CD4-positive, alpha-beta memory T cell (primary cell): ENCODE measurements at places on chromosomes 5 and 9. TPM values are rescaled to one million over a fixed set of nuclear protein-coding genes. Genes with fewer than 3 reads are reported as not detected.

GRCh38 chr5:150082374-150082773 lies 4.0 kb downstream of the CSF1R start:
- no peak for DNase-seq

Gene PCDHA12
- not detected for total RNA-seq

Gene EQTN
- not detected for total RNA-seq

DNA sequence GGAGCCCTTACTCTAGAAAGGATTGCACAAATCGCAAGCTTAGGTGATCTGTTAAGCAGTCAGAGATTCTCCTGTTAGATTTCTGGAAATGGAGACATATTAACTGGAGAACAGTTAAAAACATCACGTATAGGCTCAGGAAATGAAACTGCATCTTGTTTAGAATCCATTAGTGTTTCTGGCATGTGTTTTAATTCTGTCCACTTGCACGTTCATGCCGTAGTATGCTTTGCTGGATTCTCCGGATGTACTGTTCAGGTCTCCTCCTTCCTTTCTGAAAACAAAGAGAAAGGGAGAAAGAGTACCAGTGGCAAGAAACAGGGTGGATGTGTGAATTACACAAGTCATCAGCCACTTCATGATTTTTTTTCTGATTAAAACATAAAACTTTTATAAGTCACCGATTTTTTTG lies 2.5 kb upstream of the RGMB start:
- peak; percentile 36 for DNase-seq

- DNase-seq: no peak
Measured at GRCh38 chr9:2771087-2771486, 53.8 kb downstream of the KCNV2 start.

DNA sequence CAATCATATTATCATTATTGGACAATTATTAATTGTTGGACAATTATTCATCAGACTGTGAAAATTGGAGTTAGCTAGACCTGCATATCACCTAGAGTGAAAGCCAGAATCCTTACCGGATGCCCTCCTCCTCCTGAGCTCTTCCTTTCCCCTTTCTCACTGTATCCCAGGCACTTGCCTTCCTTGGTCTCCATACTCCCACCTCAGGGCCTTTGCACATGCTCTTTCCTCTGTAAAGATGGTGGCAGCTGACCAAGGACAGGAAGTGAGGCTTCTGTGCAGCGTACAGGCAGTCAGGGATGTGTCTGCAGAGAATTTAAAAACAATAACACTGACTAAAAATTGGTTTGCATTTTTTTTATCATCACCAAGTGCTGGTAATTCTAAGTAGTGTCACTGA lies 15.5 kb upstream of the FAM193B start:
- DNase-seq: no peak

Gene HCN1
- total RNA-seq: not detected

GRCh38 chr5:80867233-80867632 lies 92.9 kb upstream of the RASGRF2 start:
- DNase-seq: no peak

- DNase-seq: peak; percentile 49
Measured at GRCh38 chr9:131270171-131271015, 5.9 kb downstream of the FAM78A start.

Gene CCL19
- total RNA-seq: not detected

DNA sequence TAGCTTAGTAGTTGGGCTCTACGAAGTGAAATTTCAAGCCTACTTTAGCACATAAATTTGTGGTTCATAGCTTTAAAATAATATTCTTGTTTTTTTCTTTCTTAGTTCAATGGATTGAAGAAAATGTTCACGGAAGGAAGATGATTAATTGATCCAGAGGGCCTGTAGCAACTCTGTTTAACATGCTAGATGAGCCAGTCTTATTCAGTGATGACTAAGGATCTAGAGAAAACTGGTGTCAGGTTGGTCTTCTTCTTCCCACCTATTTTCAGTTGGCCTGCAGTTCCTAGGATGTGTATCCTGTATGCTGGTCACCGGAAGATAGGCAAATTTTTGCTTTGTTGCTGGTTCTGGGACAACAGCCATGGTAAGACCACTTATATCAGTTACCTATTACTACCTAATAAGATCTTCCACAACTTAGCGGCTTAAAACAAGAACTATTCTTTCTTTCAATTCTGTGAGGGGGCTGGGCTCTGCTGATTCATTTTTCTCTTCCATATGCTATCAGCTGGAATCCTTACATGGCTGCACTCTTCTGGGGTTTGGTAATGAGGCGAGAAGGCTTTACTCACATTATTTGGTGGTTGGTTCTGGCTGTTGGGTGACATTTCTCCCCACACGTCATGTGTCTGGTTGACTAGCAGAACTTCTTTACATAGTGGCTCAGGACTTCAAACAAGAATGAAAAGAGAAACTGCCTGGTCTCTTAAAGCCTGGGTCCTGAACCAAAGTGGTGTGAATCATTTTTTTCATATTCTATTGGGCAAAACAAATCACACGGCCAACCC lies 182.7 kb upstream of the ACTBL2 start:
- DNase-seq: no peak

DNA sequence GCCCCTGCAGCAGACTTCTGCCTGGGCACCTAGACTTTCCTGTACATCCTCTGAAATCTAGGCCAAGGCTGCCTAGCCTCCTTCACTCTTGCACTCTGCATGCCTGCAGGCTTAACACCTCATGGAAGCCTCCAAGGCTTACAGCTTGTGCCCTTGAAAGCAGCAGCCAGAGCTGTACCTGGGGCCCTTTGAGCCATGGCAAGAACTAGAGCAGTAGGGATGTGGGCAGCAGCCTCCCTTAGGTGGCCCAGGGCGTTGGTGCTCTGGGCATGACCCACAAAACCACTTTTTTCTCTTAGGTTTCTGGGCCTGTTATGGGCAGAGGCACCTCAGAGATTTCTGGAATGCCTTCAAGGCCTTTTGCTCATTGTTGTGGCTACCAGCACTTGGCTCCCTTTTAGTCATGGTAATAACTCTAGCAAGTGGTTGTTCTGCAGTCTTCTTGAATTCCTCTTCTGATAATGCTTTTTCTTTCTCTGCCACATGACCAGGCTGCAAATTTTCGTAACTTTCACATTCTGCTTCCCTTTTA lies 606.2 kb downstream of the TLE4 start:
- DNase-seq: no peak

Gene GALT
- 251 TPM for total RNA-seq

Gene INSYN2B
- not detected for total RNA-seq

Gene SOHLH1
- total RNA-seq: not detected

- DNase-seq: no peak
Measured at GRCh38 chr5:116032094-116032517, at the start of gene ARL14EPL. Gene ARL14EPL (plus strand): TSS chr5:116032472. CDS start chr5:116051466, 18,994 bp downstream.

DNA sequence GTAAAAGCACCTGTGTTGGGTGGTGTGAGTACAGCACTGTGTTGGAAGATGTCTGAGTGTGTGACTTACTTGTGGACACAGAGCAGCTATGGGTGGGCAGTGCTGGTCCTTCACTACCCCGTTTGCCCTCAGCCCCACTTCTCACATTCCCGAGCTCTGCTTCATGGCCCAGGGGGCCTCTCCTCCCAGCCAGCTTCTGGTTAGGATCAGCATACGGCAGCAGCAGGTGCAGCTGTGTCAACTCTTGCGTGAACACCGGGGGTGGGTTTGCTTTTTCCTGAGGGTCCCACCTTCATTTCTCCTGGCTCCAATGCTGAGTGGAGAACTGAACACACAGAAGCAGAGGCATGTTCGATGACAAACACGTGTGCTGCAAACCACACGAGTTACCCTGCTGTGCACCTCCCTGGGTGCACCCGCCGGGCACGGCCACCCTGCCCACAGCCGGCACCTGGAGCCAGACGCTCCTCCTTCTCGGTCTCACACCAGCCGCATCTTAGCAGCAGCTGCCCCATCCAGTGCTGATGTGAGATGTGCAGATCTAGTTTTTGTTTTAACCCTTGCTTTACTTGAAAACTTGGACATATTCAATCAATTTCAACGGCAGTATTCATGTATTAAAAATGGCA lies 14.9 kb upstream of the SLC6A3 start:
- DNase-seq: no peak

DNA sequence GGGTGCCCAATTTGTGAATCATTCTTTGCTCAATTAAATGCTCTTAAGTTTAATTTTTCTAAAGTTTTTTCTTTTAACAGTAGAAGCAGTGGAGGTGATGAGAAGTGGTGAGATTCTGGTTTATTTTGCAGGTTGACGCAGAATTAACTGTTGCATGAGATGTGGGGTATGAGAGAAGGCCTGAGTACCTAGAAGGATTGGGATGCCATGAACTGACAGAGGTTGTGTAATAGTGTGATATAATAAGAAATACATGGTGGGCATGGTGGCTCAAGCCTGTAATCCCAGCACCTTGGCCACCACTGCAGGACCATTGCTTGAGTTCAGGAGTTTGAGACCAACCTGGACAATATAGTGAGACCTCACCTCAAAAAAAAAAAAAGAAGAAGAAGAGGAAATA lies 8.4 kb upstream of the SH3TC2 start:
- DNase-seq: no peak

Gene MOB3B
- total RNA-seq: 0.53 TPM

DNA sequence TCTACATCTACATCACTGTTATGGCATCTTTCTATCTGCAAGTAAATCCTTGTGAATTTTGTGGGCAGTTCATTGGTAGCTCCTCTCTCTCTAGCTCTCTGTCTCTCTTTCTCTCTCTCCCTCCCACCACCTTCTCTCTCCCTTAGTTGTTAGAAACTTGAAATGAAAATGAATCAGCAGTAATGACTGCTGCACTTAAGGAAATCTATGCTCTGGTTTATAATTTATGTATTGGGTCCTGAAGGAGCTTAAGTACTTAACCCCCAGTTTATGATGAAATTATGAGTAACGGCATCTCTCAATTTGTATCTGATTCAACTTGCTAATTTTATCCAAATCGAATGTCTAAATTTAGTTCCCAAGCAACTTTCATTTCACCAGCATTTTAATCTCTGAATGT lies 52.0 kb upstream of the PTGER4 start:
- no peak for DNase-seq

DNA sequence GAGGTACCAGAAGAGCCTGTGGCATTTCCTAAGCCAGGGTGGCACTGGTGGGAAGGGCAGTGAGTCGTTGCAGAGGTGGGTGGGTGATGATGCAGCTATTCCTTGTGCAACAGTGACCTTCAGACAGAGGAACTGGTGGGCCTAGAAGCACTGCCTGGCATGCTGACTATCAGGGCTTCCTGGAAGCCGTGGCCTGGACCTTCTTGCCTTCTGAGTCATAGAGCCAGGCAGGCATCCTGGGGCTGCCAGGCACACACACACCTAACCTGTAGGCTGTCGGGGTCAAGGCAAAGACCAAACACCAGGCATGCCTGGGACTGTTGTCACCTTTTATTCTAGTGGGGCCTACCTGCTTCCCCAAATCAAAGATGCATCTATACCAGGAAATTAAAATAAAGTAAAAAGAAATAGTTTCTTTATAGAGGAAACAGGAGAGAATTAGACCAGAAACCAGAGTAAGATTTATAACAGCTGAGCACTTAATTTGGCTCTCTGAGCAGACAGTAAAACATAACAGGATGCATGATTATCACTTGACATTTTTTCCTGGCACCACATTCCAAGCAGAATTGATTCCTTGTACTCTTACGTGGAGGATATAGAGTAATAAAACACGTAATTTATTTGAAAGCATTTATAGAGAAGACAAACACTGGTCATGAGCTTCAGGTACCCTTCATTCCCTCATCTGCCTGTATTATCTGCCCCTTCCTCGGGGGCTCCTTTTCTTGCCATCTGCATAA lies 25.1 kb downstream of the NANS start:
- no peak for DNase-seq

Gene DIPK1B
- total RNA-seq: not detected

DNA sequence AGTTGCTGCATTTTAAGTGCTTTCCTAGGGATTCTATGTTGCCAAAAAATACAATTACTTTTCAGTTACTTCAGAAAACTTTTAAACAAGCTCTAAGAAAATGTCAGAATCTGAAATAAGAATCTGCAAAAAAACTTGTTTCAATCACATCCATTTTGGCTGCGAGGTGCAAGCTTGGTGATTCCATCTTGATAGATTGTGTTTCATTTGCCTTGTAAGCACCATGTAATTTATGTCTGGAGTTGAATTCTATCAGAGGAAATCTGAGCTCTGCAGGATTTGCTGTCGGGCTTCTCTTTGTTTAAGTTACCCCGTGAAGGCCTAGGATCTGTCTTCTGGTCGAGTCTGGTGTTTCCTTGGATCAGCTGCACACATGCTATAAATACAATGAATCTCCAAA lies 40.4 kb upstream of the MAN2A1 start:
- no peak for DNase-seq

- no peak for DNase-seq
Measured at GRCh38 chr5:55597014-55597981, 62.5 kb upstream of the PLPP1 start.

Gene MLLT3
- total RNA-seq: 54.4 TPM

DNA sequence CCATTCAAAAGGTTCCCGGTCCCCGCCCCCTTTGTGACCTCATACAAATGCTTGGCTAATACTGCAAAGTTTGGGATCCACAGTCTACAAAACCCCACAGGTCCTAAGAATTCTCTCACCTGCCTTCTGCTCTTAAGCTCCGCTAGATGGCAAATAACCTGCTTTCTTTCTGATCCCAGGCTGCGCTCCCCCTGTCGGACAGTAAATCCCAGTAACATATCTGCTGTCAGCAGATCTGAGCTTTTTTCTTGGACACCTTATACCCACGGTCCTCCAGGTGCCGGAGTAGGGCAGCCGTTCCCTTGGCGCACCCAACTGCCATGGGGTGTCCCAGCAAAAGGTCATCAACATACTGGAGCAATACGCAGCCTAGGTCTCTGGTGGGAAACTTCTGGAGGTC lies 39.0 kb upstream of the PPP1R26 start:
- DNase-seq: no peak

DNA sequence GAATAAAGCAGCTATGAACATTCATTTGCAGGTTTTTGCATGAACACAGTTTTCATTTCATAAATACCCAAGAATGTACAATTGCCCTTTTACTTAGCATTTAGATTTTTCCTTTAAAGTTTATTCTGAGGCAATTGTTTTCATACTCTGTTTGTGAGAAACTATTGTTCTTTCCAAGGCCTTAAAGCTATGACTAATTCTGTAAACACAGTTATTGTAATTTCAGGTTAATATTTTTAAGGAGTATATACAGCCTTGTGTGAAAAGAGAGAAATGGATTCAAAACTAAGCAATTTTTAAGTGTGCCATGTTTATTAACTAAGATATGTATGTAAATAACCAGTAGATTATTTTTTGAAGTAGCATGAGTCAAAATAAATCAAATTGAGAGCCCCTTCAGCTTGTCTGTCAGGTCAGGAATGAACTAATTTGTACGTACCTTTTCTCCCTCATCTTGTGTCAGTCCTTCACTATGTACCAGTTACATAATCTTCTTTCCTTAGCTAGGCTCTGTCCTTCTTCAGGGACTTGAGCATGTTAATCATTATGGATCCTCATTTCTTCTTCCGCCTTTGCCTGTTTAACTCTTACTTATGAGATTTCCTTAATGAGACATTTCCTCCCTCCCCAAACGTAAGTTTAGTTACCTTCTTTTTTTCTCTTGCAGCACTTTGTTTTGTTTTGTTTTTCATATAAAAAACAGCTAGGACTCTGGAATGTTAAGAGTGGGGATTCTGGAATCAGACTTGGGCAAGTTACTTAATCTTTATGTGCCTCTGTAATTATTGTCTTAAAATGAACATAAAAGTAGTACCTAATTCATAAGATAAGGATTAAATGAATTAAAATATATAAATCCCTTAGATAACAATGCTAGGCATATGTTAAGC lies 63.6 kb downstream of the NIPBL start:
- no peak for DNase-seq

- no peak for DNase-seq
Measured at GRCh38 chr9:28082671-28083070, 509.4 kb upstream of the C9orf72 start.

- DNase-seq: no peak
Measured at GRCh38 chr9:136565086-136565714, 19.4 kb upstream of the NOTCH1 start.

Gene SNAPC4
- total RNA-seq: 13.1 TPM

- DNase-seq: no peak
Measured at GRCh38 chr5:181245427-181246275, 1.9 kb upstream of the RACK1 start.

Gene ECM2
- total RNA-seq: not detected
